ENCODE measurements at places on chromosomes 12 and 14. TPM values are rescaled to one million over a fixed set of nuclear protein-coding genes. Genes with fewer than 3 reads are reported as not detected.

Gene ORAI1
- total RNA-seq: 17.6 TPM

Gene BEST3
- 0.37 TPM for total RNA-seq

Gene B4GALNT1
- total RNA-seq: 3.3 TPM

Gene PSMB11
- total RNA-seq: not detected

Gene GPRC5A
- 6.2 TPM for total RNA-seq

Gene GZMH
- not detected for total RNA-seq

Gene ESPL1
- 0.59 TPM for total RNA-seq

Gene TAS2R20
- 6.6 TPM for total RNA-seq

Gene GLS2
- total RNA-seq: not detected

Gene VWF
- 1.5 TPM for total RNA-seq

Gene BICD1
- 15.4 TPM for total RNA-seq

Gene SPX
- 1.9 TPM for total RNA-seq

Gene C1QL4
- not detected for total RNA-seq

Gene RPL41
- total RNA-seq: 1,487 TPM

Gene AKAP5
- total RNA-seq: 3.6 TPM

Gene PTCSC3
- total RNA-seq: not detected

Gene RNASE4
- total RNA-seq: 23.4 TPM

Gene ADCY4
- total RNA-seq: 0.97 TPM

Gene OVCH1
- not detected for total RNA-seq

Gene OR6C2
- total RNA-seq: not detected

Gene PLA2G1B
- not detected for total RNA-seq

Gene CACNA2D4
- total RNA-seq: not detected

Gene ASPG
- not detected for total RNA-seq

Gene CCNT1
- total RNA-seq: 32.9 TPM

Gene CRACR2A
- total RNA-seq: 0.78 TPM

Gene LRP1-AS
- total RNA-seq: not detected

Gene AQP6
- not detected for total RNA-seq

Gene POP5
- total RNA-seq: 57.9 TPM

Gene NINJ2
- total RNA-seq: not detected

Gene A2ML1
- total RNA-seq: not detected

Gene KRT1
- total RNA-seq: not detected

Gene VRTN
- not detected for total RNA-seq

Gene MIPOL1
- 16.0 TPM for total RNA-seq

Gene SAMD15
- total RNA-seq: 0.88 TPM

Gene MYH6
- total RNA-seq: not detected

Data from smooth muscle cell of the umbilical artery (primary cell).